ENCODE measurements at places on chromosomes 12 and 14. TPM values are rescaled to one million over a fixed set of nuclear protein-coding genes. Genes with fewer than 3 reads are reported as not detected.

DNA sequence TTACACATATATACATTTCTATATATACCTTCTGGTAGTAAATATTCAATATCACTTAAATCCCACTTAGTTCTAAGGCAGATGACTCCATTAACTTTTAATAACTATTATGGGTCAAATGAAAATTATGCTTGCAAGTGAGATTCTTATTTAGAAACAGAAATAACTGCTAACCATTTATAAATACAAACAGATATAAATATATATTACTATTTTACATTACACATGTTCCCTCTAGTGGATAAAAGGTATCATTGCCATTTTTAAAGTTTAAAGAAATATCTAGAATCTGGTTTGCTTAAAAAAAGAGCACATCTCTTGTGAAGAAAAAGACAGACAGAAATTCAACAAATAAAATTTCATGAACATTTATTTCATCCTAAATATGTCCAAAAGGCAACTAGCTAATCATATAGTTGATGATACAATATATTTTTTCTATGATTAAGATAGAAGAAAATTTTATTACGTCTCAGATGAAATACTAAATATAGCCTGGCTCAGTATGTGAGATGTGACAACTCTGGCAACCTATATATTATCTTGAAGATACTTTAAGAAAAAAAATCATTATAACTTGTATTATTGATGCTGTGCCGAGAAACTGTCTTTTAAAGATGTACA lies 11.7 kb upstream of the RAD51AP1 start:
- no peaks in the 10 kb centered on the region for H3K27me3 ChIP-seq
- H3K27ac ChIP-seq, result no peak overlapping the region
- no peak overlapping the region for H3K4me3 ChIP-seq
- no peak for DNase-seq
- no peaks in the 10 kb centered on the region for H3K4me1 ChIP-seq
- H3K36me3 ChIP-seq, result peaks cover 67% of the 10 kb centered on the region

UNC79 gene
- 0.17 TPM for total RNA-seq

DNA sequence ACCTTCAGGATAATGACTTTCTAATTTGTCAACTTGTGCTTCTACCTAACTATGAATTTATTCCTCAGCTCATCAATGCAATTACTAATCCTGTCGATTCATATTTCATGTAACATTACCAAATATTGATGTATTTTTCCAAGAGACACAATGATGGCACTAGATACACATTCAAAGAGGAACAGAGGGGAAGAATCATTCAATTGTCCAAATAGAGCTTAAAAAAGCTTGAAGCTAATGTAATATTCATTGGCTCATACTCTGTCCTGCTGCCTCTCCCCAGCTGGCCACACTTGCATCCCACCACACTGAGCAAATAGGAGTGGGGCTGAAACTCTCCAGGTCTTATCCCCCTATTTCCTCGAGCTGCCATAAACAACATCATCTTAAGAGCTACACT lies 9.3 kb downstream of the TESPA1 start:
- H3K27ac ChIP-seq, result no peak overlapping the region
- H3K4me1 ChIP-seq, result no peaks in the 10 kb centered on the region
- H3K27me3 ChIP-seq, result no peaks in the 10 kb centered on the region
- DNase-seq, result no peak
- no peaks in the 10 kb centered on the region for H3K36me3 ChIP-seq
- H3K4me3 ChIP-seq, result no peak overlapping the region

GRCh38 chr12:56274299-56274698 lies 7.6 kb downstream of the COQ10A start:
- peaks cover 100% of the 10 kb centered on the region for H3K36me3 ChIP-seq
- H3K27me3 ChIP-seq, result no peaks in the 10 kb centered on the region
- no peak overlapping the region for H3K27ac ChIP-seq
- peaks cover 16% of the 10 kb centered on the region for H3K4me1 ChIP-seq
- no peak overlapping the region for H3K4me3 ChIP-seq

Data from esophagus muscularis mucosa (tissue), 4 donors.